ENCODE measurements at places on chromosomes 7 and 10.

- DNase-seq, result peak; percentile 44
Measured at GRCh38 chr7:979886-980571, 3.0 kb upstream of the CYP2W1 start.

DNA sequence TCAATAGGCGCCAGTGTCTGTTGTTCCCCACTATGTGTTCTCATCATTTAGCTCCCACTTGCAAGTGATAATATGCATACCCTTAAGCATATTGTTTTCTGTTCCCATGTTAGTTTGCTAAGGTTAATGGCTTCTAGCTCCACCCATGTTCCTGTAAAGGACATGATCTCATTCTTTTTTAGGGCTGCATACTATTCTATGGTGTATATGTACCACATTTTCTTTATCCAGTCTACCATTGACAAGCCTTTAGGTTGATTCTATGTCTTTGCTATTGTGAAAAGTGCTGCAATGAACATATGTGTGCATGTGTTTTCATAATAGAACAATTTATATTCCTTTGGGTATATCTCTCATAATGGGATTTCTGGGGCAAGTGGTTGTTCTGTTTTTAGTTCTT, 77.8 kb upstream of the PLXDC2 start:
- no peak for DNase-seq

DNA sequence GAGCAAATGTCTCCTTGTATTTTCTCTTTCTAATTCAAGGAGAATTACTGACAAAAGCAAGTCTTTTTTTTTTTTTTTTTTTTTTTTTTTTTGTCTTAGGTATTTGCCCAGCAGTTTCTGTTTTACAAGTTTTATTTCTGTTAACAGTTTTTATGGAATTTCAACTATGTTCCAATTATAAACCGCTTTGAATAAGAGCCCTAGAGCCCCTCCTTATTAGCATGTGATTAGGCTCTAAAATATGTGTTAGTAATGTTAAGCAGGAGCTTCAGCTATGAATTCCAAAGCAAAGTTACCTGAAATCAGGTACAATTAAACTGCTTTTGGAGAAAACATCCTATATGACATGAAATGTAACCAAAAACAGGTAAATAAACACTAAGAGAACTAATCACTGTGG, 997.0 kb upstream of the POT1 start:
- no peak for DNase-seq

- DNase-seq, result no peak
Measured at GRCh38 chr7:131482800-131483199, 73.6 kb downstream of the PODXL start.

DNA sequence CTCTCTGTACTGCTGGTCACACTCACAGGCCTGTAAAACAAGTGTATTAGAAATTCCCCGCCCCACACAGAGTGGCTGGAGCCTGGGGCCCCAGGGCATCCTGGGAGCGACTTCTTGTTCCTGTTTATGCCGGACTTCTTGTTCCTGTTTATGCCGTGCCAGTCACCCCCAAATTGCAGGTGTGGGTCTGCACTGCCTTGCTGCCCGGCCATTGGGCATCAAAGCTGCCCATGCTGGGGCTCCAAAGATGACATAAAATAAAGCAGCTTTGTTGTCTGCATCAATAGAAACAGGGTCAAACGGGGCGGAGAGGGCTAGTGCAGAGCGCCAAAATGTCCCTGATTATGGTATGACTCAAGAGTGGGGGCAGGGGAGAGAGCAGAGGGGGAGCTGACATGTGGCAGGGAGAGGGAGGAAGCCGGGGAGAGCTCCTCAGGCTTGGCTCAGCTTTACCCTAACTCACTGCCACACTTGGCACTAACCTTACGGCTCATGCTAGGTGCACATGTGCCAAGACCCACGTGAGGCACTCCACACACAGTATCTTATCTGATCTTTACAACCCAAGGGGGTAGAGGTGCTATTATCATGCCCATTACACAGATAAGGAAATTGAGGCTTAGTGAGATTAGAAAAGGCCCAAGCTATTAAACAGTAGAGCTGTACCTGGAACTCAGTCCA, 98.4 kb downstream of the PIP4K2A start:
- peak; percentile 72 for DNase-seq

GRCh38 chr7:133121175-133121844, 39.4 kb upstream of the CHCHD3 start:
- DNase-seq, result no peak
